ENCODE measurements at places on chromosomes 1 and 21.

GRCh38 chr1:21911205-21912001, 25.7 kb downstream of the HSPG2 start:
- no peak for DNase-seq

- no peak for DNase-seq
Measured at GRCh38 chr1:231318568-231318967, 19.1 kb downstream of the EXOC8 start.

GRCh38 chr1:109627692-109628399, 8.2 kb downstream of the AMPD2 start:
- no peak for DNase-seq

GRCh38 chr1:155082301-155083051, 3.8 kb downstream of the EFNA3 start:
- DNase-seq = no peak

DNA sequence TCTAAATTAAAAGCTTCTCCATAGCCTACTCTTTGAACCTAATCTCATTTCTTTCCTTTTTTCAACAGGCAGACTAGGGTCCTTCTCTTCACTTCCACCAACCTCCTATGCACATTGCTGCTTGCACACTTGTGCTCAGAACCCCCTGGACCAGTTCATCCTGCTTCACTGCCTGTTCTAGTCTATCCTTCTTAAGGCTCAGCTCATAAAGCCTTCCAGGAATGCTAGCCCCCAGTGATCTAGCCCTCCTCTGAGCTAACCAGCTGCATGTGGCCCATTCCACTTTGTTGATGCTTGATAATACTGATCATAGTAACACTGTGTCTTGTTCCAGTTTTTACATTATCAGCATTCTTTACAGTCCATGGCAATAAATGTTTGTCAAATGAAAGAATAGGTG, 22.9 kb upstream of the PHGDH start:
- no peak for DNase-seq

GRCh38 chr1:198849093-198849492, 210.3 kb downstream of the PTPRC start:
- DNase-seq = no peak

GRCh38 chr21:42425591-42425990, 21.9 kb downstream of the UBASH3A start:
- DNase-seq = no peak

DNA sequence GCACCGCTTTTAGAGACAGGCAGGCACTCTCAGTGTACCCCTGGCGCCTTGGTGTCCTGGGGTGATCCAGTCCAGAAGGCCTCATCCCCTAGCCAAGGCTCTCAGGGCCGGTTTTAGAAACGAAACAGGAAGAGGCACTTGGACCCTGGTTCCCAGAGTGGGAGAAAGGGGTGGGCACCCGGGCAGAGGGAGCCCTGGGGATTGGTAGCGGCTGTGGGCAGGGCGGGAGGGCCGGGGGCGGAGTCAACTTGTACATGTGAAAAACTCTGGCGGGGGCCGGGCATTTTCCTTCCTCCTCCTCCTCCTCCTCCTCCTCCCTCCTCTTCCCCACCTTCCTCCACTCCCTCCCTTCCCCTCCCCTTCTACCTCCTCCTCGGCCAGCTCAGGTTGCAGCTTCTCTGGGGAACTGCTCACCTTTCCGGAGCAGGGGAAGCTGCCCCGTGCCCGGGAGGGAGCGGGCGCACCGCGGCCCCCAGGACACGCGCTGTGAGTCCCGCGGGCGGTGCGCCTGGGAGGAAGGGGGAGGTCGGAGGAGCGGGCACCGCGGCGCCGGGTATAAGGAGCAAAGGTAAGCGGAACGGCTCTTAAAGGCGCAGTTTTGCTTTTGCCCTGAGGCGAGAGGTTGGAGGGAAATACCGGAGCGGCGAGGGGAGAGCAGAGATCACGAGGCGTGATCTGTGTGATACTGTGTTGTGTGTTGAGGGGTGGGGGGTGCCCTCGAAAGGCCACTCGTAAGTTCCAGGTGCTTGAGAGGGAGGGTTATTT, at the start of gene CDK18:
TSS of gene CDK18 (plus strand) at position 359 of the 765 bp plus-strand sequence. CDS start 18,499 bp downstream, outside the sequence.
- peak; percentile 85 for DNase-seq

DNA sequence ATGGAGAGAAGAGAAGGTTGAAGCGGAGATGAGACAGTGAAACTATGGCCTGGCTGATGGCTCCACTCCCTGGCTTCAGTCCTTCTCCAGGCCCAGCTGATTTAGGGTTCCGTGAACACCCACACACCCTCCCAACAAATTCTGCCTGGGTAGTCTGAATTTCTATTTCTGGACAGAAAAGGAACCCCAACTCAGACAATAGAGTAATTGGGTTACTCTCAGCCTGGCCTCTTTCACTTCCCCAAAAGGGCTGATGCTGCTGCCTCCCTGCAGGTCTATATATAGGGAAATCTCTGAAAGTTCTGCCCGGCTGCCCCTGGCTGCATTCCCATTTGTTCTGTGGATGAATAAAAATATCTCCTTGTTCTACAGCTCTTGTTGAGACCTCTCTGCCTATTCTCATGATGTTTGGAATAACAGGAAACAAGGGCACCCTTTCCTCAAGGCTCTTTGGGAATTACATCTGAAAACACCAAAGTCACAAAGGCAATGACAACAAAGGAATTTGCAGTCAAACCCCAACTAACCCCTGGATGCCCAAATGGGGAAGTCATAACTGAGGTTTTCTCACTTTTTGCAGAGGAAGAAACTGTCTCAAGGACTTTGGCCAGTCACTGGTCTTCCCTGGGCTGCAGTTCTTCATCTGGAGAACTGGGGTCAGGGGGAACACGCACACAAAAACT, 11.4 kb upstream of the ZSCAN20 start:
- DNase-seq = no peak

GRCh38 chr1:43545695-43546387, 15.2 kb downstream of the PTPRF start:
- no peak for DNase-seq

- no peak for DNase-seq
Measured at GRCh38 chr1:29953961-29954360, 717.6 kb downstream of the PTPRU start.

Data from H54 (cell line).